Activated naive CD8-positive, alpha-beta T cell treated with anti-CD3 and anti-CD28 coated beads, Interleukin-2, amount 50 U/mL, for 24 hours (primary cell): ENCODE measurements at places on chromosomes 12 and 14.

DNA sequence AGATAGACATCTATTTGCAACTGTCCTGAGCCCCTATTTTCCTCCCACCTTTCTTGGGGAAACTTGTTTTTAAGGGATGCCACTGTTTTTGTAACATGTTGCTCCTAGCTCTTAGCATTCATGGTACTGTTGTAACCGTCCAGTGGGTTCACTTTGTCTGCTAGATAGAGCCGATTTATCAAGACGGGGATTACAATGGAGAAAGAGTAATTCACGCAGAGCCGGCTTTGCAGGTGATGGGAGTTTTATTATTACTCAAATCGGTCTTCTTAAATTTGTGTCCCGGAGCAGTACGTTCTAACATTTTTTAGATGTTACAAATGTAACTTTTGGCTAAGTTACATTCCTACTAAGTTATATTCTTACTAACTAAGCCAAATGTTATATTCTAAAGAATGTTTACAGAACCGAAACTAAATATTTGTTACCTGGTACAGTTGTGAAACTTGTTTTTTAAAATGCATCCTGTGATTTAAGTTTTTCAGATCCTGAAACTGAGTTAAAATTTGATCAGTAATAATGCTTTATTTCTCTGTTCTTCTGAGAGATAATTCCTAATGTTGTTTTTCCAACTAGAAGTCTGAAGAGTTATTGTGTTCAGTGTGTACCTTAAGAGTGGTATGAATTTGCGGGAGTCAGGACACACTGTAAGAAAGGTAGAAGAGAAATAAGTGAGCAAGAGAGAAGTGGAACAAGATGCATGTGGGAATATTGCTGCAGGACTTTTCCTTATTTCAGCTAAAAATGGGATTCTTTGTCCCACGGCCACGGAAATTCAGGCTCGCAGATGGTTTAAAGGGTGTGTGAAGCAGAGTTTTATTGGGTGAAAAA lies 20.6 kb upstream of the CLEC2D start:
- DNase-seq: no peak

- DNase-seq: no peak
These were observed 51.4 kb downstream of the WASHC3 start for GRCh38 chr12:102010265-102010994.

DNA sequence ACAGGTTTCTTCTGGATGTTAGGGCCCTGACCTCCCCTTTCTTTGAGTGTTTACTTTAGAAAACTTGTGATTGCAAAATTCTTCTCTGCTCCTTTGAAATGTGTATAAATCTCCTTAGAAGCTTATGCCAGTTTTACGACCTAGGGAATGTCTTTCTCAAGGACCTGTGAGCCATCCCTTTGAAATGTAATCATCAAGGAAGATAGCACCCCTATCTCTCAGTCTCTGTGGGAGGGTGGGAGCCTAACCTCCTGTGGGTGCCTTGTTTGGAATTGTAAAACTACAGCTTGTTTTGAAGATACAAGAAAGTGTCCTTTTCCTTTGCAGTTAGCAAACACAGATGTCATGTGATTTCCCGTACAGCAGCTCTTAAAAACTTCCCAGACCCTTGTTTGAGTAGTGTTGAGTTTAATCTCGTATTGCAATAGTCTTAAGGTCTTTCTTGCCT lies 3.3 kb downstream of the OR10AD1 start:
- DNase-seq: no peak

- no peak for DNase-seq
These were observed 31.9 kb upstream of the SOS2 start for GRCh38 chr14:50263321-50263720.

DNA sequence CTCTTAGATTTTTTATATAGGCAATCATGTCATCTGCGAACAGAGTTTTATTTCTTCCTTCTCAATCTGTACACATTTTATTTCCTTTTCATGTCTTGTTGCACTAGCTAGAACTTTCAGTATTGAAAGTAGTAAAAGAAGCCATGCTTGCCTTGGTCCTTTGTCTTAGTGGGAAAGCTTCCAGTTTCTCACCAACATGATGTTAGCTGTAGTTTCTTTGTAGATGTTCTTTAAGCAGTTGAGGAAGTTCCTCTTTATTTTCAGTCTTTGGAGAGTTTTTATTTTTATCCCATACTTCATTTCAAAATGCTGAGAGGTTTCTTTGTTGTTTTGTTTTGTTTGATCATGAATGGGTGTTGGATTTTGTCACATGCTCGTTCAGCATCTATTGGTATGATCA lies 12.7 kb upstream of the RIMKLB start:
- DNase-seq: no peak

- DNase-seq: no peak
These were observed 17.6 kb downstream of the MBIP start for GRCh38 chr14:36302823-36303222.

GRCh38 chr14:66401449-66402095 lies 84.6 kb upstream of the CCDC196 start:
- no peak for DNase-seq

- DNase-seq: no peak
These were observed 13.1 kb downstream of the ITGA7 start for GRCh38 chr12:55694651-55695050.

DNA sequence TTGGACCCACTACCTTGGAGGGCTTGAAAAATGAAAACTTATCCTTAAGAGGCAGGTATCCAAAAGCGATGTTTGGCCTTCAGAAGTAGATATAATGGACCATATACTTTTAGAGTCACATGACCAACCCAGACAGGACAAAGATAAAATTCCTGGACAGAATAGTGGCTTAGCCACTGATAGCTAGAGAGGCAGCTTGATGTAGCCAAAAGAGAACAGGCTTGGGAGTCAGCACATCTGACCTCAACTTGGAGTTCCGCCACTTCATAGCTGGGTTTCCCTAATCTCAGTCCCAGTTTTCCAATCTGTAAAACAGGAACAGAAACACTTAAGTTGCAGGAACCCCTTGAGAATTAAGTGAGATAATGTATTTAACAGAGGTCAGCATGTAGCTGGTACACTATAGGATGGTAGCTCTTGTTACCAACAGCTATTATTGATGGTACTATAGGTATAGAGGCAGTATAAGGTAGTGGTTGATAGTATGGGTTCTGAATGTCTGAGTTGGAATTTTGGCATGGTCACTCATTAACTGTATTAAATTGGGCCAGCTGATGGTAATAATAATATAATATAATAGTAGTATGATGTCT lies 63.2 kb upstream of the USP44 start:
- DNase-seq: no peak

- no peak for DNase-seq
These were observed 424.7 kb downstream of the TMEM117 start for GRCh38 chr12:44260581-44260980.

DNA sequence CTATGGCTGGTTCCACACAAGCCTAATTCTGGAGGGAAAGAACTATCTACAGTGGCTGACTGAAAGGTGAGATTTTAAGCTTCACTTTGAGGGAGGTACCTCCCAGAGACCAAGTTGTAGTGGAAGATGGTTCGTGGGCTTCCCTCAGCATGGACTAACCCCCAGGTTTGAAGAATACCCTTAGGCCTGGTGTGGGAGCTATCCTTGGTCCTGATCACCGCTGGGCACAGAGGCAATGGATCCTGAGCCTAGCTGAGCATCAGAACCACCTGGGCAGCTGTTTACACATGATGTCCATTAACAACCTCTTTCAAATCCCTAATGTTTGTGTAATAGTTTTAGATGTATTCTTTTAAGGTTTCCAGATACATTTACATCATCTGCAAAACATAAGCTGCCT lies 10.3 kb downstream of the DAO start:
- peak; percentile 10 for DNase-seq

- DNase-seq: no peak
These were observed 22.9 kb upstream of the KTN1 start for GRCh38 chr14:55556929-55557623.

DNA sequence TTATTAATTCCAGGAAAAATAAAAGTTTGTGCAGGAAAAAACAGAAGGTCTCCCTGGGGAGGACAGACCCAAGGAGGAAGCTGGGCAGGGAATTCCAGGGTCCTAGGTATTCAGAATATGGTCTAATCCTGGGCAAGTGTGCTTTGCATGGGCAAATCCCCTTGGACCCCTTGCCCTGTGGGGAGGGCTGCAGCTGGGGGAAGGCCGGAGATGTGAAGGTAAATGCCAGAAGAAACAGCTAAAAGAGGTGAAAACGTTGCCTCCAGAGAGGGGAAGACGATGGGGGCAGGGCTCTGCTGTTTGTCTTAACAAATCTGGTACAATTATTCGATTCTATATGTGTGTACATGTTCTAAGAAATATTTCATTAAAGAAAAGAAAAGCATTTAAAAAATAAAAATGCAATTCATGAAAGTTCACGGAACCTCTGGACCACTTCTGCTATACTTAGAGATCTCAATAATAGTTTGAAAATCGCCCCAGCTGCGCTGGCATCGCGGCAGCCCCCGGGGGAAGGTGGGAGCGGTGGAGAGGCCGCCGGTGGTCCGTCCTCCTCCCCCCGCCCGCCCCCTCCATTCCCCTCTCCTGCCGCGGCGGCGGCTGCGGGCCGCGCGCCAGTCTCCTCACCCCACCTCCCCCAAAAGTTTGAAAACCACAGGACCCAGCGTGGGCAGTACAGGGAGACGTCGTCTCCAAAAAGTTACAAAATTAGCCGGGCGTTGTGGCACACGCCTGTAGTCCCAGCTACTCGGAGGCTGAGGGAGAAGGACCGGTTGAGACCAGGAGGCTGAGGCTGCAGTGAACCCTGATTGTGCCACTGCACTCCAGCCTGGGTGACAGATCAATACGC lies 1.5 kb upstream of the PRPF40B start:
- no peak for DNase-seq

DNA sequence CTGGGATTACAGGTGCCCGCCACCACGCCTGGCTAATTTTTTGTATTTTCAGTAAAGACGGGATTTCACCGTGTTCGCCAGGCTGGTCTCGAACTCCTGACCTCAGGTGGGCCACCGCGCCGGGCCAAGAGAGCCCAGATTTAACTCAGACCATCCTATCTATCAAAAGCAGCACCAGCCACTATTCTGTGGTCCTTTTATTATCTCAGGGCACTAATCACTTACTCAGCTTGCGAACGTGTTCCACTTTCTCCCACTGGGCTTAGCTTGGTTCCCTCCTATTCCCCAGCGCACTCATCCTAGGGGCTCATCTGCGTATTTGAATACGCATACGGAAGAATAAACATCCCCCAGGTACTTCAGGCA lies 16.2 kb upstream of the AACS start:
- DNase-seq: no peak

DNA sequence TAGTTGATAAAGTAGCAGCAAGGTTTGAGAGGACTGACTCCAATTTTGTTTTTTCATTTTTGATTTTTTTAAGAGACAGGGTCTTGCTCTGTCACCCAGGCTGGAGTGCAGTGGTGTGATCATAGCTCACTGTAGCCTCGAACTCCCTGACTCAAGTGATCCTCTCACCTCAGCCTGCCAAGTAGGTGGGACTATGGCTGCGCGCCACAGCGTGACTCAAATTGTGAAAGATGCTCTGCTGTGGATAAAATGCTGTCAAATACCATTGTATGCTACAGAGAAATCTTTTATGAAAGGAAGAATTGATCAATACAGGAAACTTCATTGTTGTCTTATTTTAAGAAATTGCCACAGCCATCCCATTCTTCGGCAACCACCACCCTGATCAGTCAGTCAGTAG lies 48.3 kb downstream of the SCN8A start:
- DNase-seq: no peak

- DNase-seq: no peak
These were observed 123.0 kb upstream of the DYRK2 start for GRCh38 chr12:67525617-67525884.

DNA sequence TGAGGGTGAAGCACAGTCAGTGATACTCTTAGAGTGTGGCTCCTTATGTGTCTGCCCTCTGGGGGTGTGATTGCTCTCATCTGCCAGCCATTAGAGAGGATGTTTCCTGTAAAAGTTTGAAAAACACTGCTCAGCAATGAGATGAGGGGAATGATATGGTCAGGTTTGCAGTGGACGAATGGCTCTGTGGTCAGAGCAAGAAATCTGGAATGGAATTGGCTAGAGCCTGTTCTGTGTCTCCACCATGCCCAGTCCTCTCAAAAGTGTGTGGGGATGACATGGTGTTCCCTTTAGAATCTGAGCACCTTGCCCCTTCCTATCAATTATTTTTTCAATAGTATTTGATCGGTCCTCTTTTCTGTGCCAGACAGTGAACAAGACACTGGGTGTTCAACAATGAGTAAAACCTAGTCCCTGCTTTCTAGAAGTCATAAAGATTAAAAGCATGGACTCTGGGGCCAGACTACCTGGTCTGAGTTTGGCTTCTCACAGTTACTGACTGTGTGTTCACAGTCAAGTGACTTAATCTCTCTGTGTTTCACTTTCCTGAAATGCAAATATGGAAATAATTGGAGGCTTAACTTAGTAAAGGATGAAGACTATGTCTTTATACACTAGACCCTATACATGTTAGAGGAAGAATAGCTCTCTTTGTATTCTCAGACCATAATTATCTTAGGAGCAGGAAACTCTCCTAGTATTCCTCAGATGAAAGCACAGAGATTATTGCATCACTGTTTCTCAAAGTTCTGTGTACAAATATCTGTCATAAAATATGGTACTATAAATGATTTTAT lies 1.6 kb downstream of the ACSS3 start:
- no peak for DNase-seq

- DNase-seq: no peak
These were observed 106.5 kb downstream of the MYRFL start for GRCh38 chr12:69931569-69931968.

DNA sequence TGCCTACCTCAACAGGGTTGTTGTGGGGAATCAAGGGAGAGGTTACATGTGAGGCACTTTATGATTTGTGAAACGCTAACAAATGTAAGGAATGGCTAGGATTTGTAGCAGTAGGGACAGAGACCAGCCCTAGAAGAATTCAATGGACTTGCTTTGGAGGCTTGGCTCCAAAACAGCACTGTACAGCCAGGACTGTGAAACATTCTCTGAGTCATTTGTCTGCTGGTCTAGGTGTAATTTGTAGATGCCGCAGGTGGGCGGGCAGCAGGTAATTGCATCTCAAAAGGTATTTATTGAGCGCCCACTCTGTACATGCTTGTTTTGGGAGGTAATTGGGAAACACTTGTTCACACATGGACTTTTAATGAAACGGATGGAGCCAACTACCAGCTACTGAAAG lies 11.4 kb downstream of the SLC7A8 start:
- no peak for DNase-seq

DNA sequence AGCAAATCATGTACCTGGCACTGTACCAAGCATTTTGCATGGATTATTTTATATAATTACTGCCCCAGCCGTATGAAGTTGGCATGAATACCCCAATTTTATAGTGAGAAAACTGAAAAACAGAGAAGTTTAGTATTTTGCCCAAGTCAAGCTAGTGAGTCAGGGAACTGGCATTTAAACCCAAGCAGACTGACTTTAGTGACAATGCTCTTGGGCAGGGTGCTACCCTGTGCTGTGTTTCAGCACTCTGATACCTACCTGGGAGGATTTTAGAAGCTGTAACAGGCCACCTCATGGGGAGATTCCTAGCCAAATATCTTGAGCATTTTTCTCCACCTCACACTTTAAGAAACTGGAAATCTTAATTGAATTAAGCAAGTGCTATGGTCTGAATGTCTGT lies 98.1 kb upstream of the MAX start:
- no peak for DNase-seq

GRCh38 chr14:102415671-102416070 lies 52.9 kb downstream of the TECPR2 start:
- no peak for DNase-seq
